Inflammatory macrophage treated with lipopolysaccharide for 4 hours (primary cell): ENCODE measurements at places on chromosomes 1 and 21.

DNA sequence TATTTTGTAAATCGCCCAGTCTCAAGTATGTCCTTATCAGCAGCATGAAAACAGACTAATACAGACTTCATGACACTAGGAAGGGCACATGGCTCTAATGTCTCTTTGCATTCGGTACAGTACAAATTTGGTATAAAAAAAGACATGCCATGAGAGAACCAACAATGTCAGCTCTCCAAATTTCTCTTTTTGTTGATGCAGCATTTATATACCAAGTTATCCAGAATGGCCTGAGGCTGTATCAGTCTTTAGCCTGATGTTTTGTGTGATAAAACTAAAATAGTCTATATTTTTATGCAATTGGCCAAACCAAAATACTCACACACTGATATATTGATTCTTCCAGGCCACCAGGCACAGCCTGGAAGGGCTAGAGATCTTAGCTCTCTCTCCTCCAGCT, 124.3 kb upstream of the SAMSN1 start:
- no peak for DNase-seq

DNA sequence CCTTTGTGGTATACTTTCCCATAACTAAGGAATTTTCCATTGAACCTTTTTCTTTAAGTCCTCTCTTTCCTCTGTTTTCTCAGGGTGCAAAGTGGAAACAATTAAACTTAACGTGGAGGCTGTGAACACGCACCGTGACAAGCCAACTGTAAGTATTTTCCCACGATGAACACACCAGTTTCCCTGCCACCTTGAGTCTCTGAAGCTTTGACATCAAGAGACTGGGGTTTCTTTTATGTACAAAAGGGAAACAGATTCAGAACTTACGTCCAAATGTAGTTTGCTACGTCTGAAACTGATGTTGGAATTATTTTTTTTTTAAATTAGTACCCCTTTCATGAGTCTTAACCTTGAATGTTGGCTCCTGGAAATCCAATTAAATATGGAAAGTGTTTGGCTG, 17.2 kb upstream of the C4BPB start:
- no peak for DNase-seq

DNA sequence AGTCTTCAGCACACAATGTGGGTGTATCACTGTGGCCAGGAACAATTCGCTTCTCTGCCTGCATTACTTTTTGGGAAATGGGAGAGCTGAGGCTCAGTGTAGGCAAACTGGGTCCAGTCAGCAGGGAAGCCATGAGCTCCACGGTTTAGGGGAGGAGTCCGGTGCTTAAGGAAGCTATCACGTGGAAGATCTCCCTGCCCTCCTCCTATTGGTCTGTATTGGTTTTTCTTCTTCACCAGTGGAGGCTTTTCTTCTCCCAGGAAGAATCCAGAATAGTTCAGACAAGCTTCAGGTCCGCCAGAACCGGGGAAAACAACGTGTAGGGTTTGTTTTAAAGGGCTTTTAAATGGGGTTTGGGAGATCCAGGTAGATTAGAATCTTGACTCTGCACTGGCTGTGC, 156.2 kb upstream of the CAMK1G start:
- no peak for DNase-seq

- DNase-seq, result no peak
Measured at GRCh38 chr1:18676332-18676781, 45.7 kb downstream of the PAX7 start.

DNA sequence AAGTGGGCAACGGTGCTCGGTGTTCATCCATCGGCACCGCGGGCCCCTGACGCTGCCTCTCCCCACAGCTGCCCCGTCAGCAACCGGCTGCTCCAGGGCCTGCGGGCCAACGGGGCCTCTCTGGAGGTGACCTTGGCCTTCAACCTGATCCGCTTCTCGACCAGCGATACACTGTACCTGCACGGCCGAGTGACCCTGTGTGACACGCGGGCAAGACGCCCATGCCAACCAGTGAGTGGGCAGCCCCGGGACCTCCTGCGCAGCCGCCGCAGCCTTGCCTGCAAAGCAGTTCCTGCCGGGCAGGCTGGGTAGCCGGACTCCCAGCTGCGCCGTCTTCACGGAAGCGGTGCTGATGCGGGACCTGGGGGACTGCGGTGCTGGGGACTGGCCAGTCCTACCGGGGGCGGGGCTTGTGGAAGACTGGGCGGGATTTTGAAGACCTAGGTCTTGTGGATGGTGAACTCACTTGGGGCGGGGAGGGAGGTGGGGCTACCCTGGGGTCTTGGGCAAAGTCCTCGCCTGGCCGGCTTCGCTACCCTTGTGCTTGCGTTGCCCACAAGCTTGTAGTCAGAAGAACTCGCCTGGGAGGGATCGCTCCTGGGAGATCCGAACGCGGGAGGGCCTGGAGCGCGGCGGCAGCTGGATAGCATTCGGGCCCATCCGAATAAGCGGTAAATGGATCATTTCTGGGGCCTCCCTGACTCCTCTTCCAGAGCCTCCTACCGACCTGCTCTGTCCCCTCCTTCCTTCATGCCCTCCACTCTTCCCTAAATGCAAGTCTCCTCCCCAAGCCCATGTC, 8.8 kb upstream of the CEP85 start:
- peak; percentile 51 for DNase-seq

DNA sequence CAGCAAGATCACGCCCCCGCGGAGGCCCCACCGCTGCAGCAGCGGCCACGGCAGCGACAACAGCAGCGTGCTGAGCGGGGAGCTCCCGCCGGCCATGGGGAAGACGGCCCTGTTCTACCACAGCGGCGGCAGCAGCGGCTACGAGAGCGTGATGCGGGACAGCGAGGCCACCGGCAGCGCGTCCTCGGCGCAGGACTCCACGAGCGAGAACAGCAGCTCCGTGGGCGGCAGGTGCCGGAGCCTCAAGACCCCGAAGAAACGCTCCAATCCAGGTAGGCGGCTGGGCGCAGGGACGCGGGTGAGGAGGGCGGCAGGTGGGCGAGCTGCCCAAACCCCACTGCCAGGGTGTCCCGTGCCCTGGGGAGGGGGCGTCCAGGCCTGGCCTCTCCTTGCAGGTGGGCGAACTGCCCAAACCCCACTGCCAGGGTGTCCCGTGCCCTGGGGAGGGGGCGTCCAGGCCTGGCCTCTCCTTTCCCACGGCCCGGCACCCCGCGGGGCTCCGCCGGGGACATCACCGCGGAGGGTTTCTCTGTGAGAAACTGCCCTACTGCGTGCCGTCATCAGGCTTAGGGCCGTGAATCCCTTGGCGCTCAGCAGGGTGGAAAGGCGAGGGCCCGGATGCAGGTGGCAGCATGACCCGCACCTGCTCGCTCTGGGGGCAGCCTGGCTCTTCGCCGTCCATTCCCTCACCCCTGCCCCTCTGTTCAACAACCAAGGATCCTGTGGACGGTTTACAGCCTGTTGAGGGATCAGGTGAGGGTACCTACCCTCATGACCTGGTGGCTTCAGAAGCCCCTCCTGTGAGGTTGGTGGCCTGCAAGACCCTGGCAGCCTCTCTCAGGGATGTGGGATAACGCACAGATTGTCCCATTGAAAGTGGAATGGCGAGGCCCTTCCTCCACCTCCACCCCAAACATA, 534.0 kb downstream of the KIF26B start:
- no peak for DNase-seq

DNA sequence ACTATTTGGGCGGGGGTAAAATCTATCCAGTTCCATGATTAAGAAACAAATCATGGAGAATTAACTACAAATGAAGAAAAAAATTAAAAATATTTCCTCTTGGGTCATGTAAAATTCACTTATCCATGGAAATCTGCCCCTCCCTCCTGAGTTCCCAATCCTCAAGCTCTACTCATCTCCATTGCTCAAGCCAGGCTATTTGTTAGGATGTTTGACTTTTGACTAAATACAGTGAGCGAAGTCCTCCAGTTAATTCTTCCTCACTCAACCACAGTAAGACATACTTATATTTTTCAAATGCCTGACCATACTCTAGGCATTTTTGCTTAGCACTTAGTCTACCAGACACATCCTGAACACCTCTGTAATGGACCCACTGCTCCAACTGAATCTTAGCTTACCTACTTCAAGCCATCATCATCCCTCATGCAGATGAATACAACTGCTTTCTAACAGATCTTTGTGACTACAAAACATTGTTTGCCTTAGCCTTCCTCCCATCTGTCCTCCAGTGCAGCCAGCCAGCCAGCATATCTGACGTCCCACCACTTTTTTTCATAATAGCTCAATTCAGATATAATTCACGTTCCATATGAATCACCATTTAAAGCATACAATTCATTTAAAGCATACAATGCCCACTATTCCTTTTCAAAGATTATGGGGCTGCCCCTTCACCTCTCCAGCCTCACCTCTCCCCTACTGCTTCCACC, 154.2 kb downstream of the RERE start:
- DNase-seq, result no peak
